Stimulated activated naive CD8-positive, alpha-beta T cell treated with anti-CD3 and anti-CD28 coated beads, Interleukin-15, Interleukin-2, amounts not matched to agents 100 U/mL and 50 U/mL, for 24 hours (primary cell): ENCODE measurements at places on chromosomes 16 and 17.

GRCh38 chr17:752620-753219 lies 656 bp upstream of the GEMIN4 start:
- DNase-seq, result peak; percentile 43

- DNase-seq, result no peak
Measured at GRCh38 chr16:50183316-50183715, 30.2 kb downstream of the TENT4B start.

GRCh38 chr17:20275653-20276052 lies 191.7 kb downstream of the LGALS9B start:
- DNase-seq, result no peak

GRCh38 chr16:30924076-30924912 lies 922 bp downstream of the FBXL19 start:
- no peak for DNase-seq

DNA sequence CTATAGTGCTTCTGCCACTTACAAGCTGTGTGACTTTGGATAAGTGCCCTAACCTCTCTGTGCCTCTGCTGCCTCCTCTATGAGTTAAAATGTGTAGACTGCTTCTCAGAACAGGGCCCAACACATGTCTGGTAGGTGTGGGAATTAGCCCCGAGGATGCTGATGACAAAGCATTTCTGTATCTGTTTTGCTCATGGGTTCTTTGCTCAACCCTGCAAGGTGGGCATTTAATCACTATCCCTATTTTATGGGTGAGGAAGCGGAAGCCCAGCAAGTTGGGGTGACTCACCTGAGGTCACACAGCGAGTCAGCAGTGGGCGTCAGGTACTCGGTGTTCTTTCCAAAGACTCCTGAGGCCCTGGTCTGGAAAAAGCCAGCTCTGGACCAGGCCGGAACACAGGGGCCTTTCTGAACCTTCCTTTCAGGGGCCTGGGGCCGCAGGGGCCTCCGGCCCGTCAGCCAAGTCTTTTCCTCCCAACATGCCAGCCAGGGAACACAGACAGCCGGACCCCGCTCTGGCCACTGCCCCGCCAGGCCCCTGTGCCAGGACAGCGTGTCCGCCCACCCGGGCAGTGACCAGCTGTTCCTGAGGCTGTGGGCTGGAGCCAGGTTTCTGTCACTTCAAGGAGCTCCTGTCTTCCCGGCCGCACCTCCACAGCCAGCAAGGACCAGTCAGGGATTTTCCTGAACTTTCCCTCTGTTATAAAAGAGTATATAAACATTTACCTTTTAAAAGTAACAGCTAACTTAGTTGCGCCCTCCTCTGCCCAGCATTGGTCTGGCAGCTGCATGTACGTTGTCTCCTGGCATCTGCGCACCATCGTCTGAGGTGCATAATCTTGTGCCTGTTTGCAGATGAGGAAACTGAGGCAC lies 62.5 kb downstream of the SREBF1 start:
- no peak for DNase-seq
